Stimulated activated effector memory CD8-positive, alpha-beta T cell treated with anti-CD3 and anti-CD28 coated beads, Interleukin-12 subunit alpha, Interleukin-12 subunit beta, amount 100 ng/mL, for 72 hours (primary cell): ENCODE measurements at places on chromosomes 11 and 22.

- DNase-seq = no peak
Observed at GRCh38 chr11:22711071-22711770, 44.8 kb downstream of the GAS2 start.

GRCh38 chr11:132685174-132685611 is 847.1 kb downstream of the OPCML start:
- no peak for DNase-seq

DNA sequence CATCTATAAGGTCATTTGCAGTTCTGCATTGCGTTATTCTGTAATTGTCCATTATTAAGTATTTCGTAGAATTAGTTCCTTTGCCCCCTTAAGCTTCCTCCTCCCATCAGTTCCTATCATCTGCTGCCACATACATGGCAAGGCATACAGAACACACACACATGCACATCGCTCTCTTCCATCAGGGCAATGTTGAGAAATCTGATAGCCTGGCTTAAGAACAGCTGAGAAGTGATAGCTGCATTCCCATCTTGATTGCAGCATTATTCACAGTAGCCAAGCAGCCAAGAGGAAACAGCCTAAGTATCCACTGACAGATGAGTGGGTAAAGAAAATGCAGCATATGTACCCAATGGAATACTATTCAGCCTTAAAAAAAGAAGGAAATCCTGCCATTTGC is 186.8 kb upstream of the CADM1 start:
- no peak for DNase-seq

DNA sequence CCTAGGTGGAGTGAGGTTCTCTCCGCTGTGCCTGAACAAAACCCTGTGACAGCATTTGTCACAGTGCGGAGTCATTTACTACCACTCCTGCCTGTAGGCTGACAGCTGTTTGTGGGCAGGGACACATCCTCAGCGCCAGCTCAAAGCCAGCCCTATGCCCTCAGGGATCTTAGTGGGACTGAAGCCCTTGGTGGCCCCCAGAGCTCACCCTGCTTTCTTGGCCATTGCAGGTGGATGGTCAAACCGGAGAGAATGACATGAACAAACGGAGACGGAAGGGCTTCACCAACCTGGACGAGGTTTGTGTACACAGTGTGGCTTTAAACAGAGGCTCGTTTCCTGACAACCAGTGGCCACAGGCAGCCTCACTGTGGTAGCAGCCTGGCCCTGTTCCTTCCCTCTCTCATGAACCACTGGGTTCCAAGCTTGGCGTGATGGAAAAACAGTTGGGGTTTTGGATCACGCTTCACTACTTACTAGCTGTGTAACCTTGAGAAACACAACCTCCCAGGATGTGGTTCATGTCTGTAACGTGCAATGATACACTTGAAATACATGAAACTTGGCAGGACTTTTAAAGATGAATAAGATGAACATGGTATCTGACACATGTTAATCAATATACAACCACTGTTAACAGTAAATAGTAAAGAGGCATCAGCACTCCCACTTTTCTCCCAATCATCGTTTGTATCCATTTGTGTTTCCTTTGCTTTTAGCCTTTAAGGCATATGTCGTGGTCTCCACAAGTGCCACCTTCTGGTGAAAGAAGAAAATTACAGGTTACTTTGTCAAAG is 125.8 kb downstream of the MICAL2 start:
- peak; percentile 81 for DNase-seq

GRCh38 chr22:49091451-49091850 is 736.2 kb downstream of the BRD1 start:
- no peak for DNase-seq

DNA sequence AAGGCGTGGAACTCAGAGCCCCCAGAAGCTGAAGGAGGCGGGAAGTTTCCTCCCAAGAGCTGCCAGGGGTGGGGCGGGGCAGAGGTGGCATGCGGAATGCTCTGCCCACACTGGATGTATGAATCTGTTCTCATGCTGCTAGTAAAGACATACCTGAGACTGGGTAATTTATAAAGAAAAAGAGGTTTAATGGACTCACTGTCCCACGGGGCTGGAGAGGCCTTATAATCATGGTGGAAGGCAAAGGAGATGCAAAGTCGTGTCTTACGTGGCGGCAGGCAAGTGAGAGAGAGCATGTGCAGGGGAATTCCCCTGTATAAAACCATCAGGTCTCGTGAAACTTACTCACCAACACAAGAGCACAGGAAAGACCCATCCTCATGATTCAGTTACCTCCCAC is 57.6 kb downstream of the SMIM38 start:
- DNase-seq = no peak
